ENCODE measurements at places on chromosomes 3 and 15. TPM values are rescaled to one million over a fixed set of nuclear protein-coding genes. Genes with fewer than 3 reads are reported as not detected.

CACNA1D gene
- total RNA-seq: under 0.01 TPM

TF gene
- total RNA-seq: 0.21 TPM

FGF7 gene
- total RNA-seq: 0.07 TPM

LPP gene
- 21.5 TPM for total RNA-seq

HIGD1A gene
- 234 TPM for total RNA-seq

GNAI2 gene
- total RNA-seq: 168 TPM

GLDN gene
- 0.07 TPM for total RNA-seq

DNAH1 gene
- total RNA-seq: 1.9 TPM

GPR62 gene
- total RNA-seq: under 0.01 TPM

ECE2 gene
- not detected for total RNA-seq

LRRIQ4 gene
- total RNA-seq: not detected

MNS1 gene
- not detected for total RNA-seq

GABRG3 gene
- total RNA-seq: not detected

GOLGA8O gene
- not detected for total RNA-seq

GREM1 gene
- 0.07 TPM for total RNA-seq

CCDC54 gene
- not detected for total RNA-seq

TTC23 gene
- total RNA-seq: 30.5 TPM

MAPKBP1 gene
- total RNA-seq: 46.6 TPM

SPTSSB gene
- 0.64 TPM for total RNA-seq
